CD4-positive, alpha-beta T cell treated with Interleukin-15 for 4 hours (primary cell): ENCODE measurements at places on chromosomes 12 and 14.

GRCh38 chr12:109277899-109278762, 31.0 kb downstream of the FOXN4 start:
- DNase-seq: no peak

DNA sequence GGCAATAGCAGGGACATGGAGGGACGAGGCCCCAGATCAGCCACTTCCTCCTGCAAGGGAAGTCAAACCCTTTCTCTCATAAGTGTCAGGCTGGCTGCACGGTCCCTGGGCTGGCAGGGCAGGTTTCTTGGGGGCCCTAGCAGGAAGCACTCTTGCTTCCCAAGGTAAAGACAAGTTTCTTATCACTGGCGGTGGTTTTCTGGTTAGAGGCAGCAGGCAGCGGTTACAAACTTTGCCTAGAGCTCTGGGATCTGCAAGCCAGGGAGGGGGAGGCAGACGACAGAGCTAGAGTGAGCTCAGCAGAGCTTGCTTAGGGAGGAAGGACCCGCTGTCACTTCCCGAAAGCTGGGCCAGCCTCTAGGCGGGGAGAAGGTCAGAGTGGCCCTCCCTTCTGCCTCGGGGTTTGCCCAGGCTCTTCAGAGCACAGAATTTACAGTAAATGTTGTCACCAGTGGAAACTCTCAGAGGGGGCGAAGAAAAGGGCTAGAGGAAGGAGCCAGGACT, 20.4 kb downstream of the BATF start:
- peak; percentile 78 for DNase-seq

- no peak for DNase-seq
These were observed 58.2 kb downstream of the KIF26A start for GRCh38 chr14:104196461-104197140.

DNA sequence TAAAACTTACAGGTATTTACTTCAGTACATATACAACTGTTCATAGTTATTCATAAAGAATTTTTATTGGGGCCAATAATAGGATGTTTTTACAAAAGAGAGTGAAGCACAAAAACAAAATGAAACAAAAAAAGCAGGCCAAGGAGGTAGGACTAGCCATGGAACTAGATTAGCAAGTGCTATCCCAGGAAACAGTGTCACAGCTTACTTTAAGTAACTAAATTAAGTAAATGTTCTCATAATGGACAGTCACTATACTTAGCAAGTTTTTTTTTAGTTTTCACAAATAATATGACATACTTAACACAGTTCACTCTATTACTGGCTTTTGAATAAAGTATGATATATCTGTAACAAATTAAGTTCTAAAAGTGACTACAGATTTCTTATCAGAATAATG, 124.1 kb downstream of the GARIN6 start:
- DNase-seq: no peak

DNA sequence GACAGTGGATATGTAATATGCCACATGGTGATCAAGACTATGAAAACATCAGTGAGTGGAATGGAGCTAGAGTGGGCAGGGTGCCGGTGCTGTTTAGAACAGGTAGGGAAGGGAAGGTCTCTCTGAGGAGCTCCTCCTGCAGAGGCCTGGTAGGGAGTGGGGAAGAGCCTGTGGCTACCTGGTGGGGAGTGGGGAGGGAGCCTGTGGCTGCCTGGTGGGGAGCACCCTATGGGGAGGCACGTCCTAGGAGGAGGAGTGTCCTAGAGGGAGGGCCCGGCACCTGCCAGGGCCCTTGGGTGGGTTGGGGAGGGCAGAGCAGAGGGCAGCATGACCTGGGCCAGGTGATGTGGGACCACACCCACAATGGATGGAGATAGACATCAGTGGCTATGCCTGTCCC, 122.6 kb downstream of the ADGRD1 start:
- DNase-seq: no peak

DNA sequence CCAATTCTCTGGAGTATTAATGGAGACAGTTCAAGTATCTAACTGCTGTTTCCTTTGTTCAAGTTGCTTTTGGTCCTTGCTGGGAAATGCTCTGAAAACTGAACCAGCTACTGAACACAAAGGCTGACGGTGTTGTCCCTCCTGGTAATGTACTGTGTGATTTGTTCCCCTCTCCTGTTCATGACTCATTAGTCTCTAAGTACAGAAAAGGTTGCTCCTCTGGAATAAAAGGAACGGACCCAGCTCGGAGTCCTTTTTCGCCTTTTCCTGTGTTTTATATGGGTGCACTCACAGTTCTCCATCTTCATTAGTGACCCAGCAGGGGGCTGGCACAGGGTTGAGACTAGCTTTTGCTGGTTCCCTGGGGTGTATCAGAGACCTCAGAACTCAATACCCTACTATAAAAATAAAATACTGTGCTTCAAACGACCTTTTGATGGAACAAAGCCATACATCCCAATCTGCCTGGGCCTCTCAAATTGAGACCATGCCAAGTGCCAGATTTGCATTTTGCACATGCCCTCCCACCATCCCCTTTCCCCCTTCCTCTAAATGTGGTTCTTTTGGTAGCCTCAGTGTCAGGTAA, 269.7 kb downstream of the RAD51B start:
- DNase-seq: no peak

DNA sequence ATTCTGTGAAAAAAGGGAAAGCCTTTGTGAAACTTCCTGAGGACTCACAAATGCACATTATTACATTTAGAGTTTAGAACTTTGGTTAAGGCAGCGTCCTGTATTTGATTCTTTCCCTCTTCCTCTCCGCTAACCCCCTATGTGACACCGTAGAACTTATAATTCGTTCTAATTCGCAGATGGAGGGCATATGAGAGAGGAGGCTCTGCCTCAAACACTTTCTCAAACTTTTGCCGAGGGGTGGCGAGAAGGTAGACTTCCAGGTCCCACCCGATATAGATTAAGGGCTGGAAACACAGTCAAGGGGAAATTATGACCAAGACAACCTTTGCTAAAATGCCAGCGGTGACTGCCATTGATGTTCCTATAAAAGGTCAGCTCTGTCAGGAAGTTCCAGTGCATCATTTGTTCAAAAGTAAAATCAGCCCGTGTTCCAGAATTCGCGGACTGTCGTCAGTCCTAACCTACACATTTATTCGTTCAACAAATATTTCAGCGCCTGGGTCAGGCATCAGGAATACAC, 904 bp upstream of the PAPOLA start:
- peak; percentile 5 for DNase-seq

- DNase-seq: no peak
These were observed 14.3 kb upstream of the DERA start for GRCh38 chr12:15896867-15897266.

DNA sequence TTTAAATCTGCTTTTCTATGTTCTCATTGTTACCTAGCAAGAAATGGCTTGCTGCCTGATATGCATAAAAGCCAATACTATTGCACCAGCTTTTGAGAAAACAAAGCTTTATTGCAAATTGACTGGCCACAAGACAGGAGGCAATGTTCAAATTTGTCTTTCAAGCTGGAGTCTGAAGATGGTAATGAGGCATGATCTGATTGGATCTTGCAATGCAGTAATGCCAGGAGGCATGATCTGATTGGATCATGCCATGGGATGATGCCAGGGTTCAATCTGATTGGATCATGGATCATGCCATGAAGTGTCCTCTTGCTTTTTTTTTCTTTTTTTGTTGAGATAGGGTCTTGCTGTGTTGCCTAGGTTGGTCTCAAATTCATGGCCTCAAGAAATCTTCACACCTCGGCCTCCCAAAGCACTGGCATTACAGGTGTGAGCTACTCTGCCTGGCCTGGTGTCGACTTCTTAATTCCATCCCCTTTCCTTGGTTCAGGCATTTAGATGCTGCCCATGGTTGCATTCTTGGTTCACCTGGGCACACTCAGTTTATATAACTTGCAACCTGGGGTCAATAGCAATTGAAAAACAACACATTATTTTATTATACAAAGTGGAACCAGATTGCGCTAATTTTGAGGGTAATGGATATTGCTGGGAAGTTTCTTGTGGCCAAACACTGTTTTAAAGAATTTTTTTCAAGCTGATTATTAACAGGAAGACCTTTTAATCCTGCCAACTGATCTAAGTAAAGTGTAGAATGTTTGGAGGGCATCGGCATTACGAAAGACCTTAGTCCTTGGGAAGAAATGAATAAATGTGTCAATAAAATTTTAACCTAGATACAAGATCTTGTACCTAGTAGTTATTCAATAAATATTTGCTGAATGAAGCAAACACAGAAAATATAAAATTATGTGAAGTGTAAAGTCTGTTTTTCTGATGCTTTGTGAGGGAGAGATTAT, 38.8 kb downstream of the HSD17B6 start:
- no peak for DNase-seq

DNA sequence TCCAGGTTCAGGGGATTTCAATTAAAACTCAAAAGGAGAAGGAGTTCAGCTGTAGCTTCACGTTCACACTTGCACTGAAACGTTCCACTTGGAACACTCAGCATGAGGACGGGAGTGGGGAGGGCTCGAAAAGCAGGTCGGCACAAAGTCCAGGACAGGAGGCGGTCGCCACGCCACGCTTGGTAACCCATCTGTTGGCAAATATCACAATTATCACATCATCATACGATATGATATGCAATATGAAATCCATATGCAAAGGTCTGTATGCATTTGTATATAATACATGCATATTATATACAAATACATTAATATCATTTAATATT, 17.2 kb downstream of the ADGRD1 start:
- no peak for DNase-seq
